WTC11 (cell line): ENCODE measurements at places on chromosomes 16 and 17. TPM values are rescaled to one million over a fixed set of nuclear protein-coding genes. Genes with fewer than 3 reads are reported as not detected.

- H3K4me3 ChIP-seq = no peak overlapping the region
- no peaks in the 10 kb centered on the region for H3K27me3 ChIP-seq
- peaks cover 14% of the 10 kb centered on the region for H3K4me1 ChIP-seq
- no peak for DNase-seq
These were observed 65.8 kb upstream of the RASL10B start for GRCh38 chr17:35665662-35666061.

The HASPIN gene
- total RNA-seq = 30.0 to 30.8 TPM (median 30.4 TPM) in 3 replicates

- H3K4me1 ChIP-seq = peaks cover 30% of the 10 kb centered on the region
- no peak overlapping the region for H3K4me3 ChIP-seq
- no peaks in the 10 kb centered on the region for H3K27me3 ChIP-seq
- no peaks in the 10 kb centered on the region for H3K36me3 ChIP-seq
- no peak overlapping the region for H3K27ac ChIP-seq
These were observed 30.8 kb downstream of the FA2H start for GRCh38 chr16:74743668-74744299.

- H3K27ac ChIP-seq = no peak within 1 kb of the TSS
- peak; percentile 77 for DNase-seq
- H3K27me3 ChIP-seq = peaks cover 28% of the 10 kb centered on the region
- peaks cover 32% of the 10 kb centered on the region for H3K4me1 ChIP-seq
- H3K4me3 ChIP-seq = peak within 1 kb of the TSS; percentile 82
These were observed at the start of gene ACE for GRCh38 chr17:63476854-63477479. Gene ACE, plus strand, starts transcription at chr17:63477061. Its CDS starts 34 bp downstream, at chr17:63477095.

GRCh38 chr17:82909322-82909904 lies 69.6 kb upstream of the ZNF750 start:
- DNase-seq = no peak
- no peak overlapping the region for H3K4me3 ChIP-seq
- H3K27me3 ChIP-seq = no peaks in the 10 kb centered on the region
- H3K27ac ChIP-seq = peak overlapping the region; percentile 74; the same call in 1 of the 2 replicates

The NAGS gene
- 6.1 to 8.6 TPM (median 7.6 TPM) in 3 replicates for total RNA-seq

The PDILT gene
- not detected in 3 replicates for total RNA-seq

GRCh38 chr16:53756275-53756996 lies 52.5 kb downstream of the FTO start:
- no peaks in the 10 kb centered on the region; the same call in 1 of the 2 replicates for H3K27me3 ChIP-seq
- no peak overlapping the region for H3K4me3 ChIP-seq
- H3K27ac ChIP-seq = 0 out of 2 replicates have a peak overlapping the region, but pooled peaks have one; percentile 23
- no peaks in the 10 kb centered on the region for H3K36me3 ChIP-seq
- DNase-seq = no peak

The RTN4RL1 gene
- total RNA-seq = 0.27 to 0.72 TPM (median 0.37 TPM) in 3 replicates

The CACNG1 gene
- total RNA-seq = not detected in 3 replicates

GRCh38 chr16:58409316-58409973 lies 17.2 kb downstream of the GINS3 start:
- H3K27ac ChIP-seq = no peak overlapping the region
- 0 out of 2 replicates have a peak, but pooled peaks cover 3% of the 10 kb centered on the region for H3K36me3 ChIP-seq
- no peak overlapping the region for H3K4me3 ChIP-seq
- no peaks in the 10 kb centered on the region; the same call in 1 of the 2 replicates for H3K27me3 ChIP-seq
- H3K4me1 ChIP-seq = no peaks in the 10 kb centered on the region

GRCh38 chr17:59510611-59511010 lies 54.8 kb upstream of the DHX40 start:
- no peaks in the 10 kb centered on the region for H3K36me3 ChIP-seq
- H3K4me1 ChIP-seq = no peaks in the 10 kb centered on the region; the same call in 1 of the 2 replicates
- no peaks in the 10 kb centered on the region for H3K27me3 ChIP-seq
- H3K27ac ChIP-seq = no peak overlapping the region
- H3K4me3 ChIP-seq = no peak overlapping the region

The ZACN gene
- 0.07 to 0.28 TPM (median 0.11 TPM) in 3 replicates for total RNA-seq

DNA sequence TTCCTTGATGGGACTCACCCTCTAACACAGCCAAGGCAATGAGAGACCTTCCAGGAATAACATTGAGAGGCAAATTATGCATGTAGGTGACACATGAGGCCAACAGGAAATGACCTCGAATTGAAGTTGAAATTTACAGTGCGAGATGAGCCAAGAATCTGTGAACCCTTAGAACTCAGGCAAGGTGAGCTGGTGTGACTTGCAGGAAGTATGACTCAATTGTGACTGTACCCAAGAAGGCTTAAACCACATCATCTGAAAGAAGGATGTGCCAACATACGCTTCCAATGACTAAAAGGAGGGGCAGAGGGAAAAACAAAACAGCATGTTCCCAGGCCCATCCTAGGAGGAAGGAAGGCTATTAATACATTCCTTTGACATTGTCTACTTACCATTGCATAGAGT lies 44.8 kb downstream of the PITPNC1 start:
- peaks cover 36% of the 10 kb centered on the region for H3K4me1 ChIP-seq
- no peak for DNase-seq
- 0 out of 2 replicates have a peak, but pooled peaks cover 6% of the 10 kb centered on the region for H3K36me3 ChIP-seq
- no peak overlapping the region for H3K4me3 ChIP-seq
- H3K27ac ChIP-seq = peak overlapping the region; percentile 74

- no peak overlapping the region for H3K27ac ChIP-seq
- no peaks in the 10 kb centered on the region for H3K27me3 ChIP-seq
- DNase-seq = no peak
- H3K4me3 ChIP-seq = no peak overlapping the region
- no peaks in the 10 kb centered on the region for H3K36me3 ChIP-seq
- H3K4me1 ChIP-seq = peaks cover 22% of the 10 kb centered on the region
These were observed 27.8 kb upstream of the RHOT1 start for GRCh38 chr17:32114536-32114935.

DNA sequence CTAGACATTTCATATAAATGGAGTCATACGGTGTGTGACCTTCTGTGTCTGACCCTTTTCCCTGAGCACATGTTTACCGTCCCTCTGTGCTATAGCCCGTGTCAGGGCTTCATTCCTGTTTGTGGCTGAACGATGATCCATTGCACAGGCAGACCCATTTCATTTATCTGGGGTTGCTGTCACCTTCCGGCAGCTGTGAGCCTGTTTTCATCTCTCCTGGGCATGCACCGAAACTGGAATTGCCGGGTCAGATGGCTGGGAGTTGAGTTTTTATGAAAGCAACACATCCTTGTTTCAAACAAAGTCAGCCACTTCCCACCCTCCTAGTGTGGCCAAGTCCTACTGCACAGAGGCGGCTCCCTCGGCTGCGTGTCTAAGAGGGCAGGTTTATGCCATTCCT lies 25.5 kb downstream of the BAIAP2 start:
- DNase-seq = no peak
- H3K4me1 ChIP-seq = peaks cover 5% of the 10 kb centered on the region
- no peaks in the 10 kb centered on the region for H3K36me3 ChIP-seq
- H3K27ac ChIP-seq = peak overlapping the region; percentile 56; the same call in 1 of the 2 replicates

- H3K36me3 ChIP-seq = no peaks in the 10 kb centered on the region
- H3K27ac ChIP-seq = no peak overlapping the region
- H3K27me3 ChIP-seq = no peaks in the 10 kb centered on the region
- DNase-seq = no peak
- no peaks in the 10 kb centered on the region for H3K4me1 ChIP-seq
- no peak overlapping the region for H3K4me3 ChIP-seq
These were observed 172.5 kb downstream of the HS3ST3A1 start for GRCh38 chr17:13429201-13429600.

DNA sequence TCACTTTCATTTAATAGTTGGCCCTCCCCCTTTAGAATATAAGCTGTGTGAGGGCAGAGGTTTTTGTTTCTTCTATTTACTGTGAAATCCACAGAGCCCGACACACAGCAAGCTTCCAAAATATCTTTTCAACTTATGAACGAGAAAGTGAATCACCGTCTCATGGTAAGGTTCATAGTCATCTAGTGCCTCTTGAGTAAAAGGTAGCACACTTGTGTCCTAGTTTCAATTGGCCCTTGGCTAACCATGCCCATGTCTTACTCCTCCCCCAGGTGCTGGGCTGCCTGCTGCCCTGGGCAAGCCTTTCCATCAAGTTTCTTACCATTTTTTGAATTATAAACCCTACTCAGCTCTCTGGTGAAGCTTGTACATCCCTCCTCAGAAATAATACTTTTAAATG lies 12.4 kb upstream of the GP2 start:
- peaks cover 15% of the 10 kb centered on the region for H3K4me1 ChIP-seq
- no peaks in the 10 kb centered on the region for H3K36me3 ChIP-seq
- H3K27me3 ChIP-seq = no peaks in the 10 kb centered on the region
- no peak overlapping the region for H3K4me3 ChIP-seq
- no peak for DNase-seq
- H3K27ac ChIP-seq = no peak overlapping the region

The PYY gene
- total RNA-seq = 0.72 to 1.1 TPM (median 0.94 TPM) in 3 replicates

DNA sequence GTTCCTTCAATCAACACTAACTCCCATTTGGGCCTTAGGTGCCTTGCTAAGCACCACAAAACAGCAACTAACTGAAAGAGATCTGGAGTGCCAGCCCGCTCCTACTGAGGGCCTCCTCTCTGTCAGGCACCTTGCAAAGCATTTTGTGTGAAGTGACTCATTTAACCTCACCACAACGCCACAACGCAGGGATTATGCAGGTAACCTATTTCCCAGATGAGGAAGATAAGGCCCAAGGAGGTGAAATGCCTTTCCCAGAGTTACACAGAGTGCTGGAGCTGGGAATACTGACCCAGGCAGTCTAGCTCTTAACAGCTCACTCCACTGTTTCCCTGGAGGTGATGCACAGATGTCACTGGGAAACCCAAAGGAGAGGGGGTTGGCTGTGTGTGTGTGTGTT lies 32.8 kb downstream of the DRC3 start:
- H3K4me3 ChIP-seq = no peak overlapping the region
- 0 out of 2 replicates have a peak overlapping the region, but pooled peaks have one; percentile 63 for H3K27ac ChIP-seq
- H3K4me1 ChIP-seq = peaks cover 4% of the 10 kb centered on the region; the same call in 1 of the 2 replicates
- H3K27me3 ChIP-seq = no peaks in the 10 kb centered on the region
- no peaks in the 10 kb centered on the region for H3K36me3 ChIP-seq

The GDPD3 gene
- 1.5 to 2.5 TPM (median 1.8 TPM) in 3 replicates for total RNA-seq

The HOXB9 gene
- total RNA-seq = 0.09 to 0.24 TPM (median 0.09 TPM) in 3 replicates

- H3K27me3 ChIP-seq = peaks cover 29% of the 10 kb centered on the region
- peak overlapping the region; percentile 91 for H3K27ac ChIP-seq
- H3K4me1 ChIP-seq = peaks cover 59% of the 10 kb centered on the region
- H3K36me3 ChIP-seq = no peaks in the 10 kb centered on the region
- peak; percentile 69 for DNase-seq
These were observed 12.7 kb upstream of the ARHGAP23 start for GRCh38 chr17:38415250-38416194.

The PSMD12 gene
- 58.9 to 66.9 TPM (median 59.0 TPM) in 3 replicates for total RNA-seq

The NPIPA5 gene
- total RNA-seq = 9.1 to 15.0 TPM (median 14.2 TPM) in 3 replicates

- no peak for DNase-seq
- no peaks in the 10 kb centered on the region for H3K4me1 ChIP-seq
- no peaks in the 10 kb centered on the region for H3K27me3 ChIP-seq
- H3K27ac ChIP-seq = no peak overlapping the region
- no peak overlapping the region for H3K4me3 ChIP-seq
- no peaks in the 10 kb centered on the region for H3K36me3 ChIP-seq
These were observed 53.7 kb downstream of the BAHCC1 start for GRCh38 chr17:81448950-81449349.

- H3K4me3 ChIP-seq = no peak overlapping the region
- H3K4me1 ChIP-seq = no peaks in the 10 kb centered on the region
- peak overlapping the region; percentile 44 for H3K27ac ChIP-seq
- no peaks in the 10 kb centered on the region for H3K27me3 ChIP-seq
- no peak for DNase-seq
- H3K36me3 ChIP-seq = peaks cover 8% of the 10 kb centered on the region; the same call in 1 of the 2 replicates
These were observed 187.5 kb upstream of the ZNF469 start for GRCh38 chr16:88195269-88195705.
